ENCODE measurements at places on chromosomes 16 and 17.

GRCh38 chr17:18966831-18967624 lies 15.1 kb downstream of the SLC5A10 start:
- DNase-seq = no peak

GRCh38 chr16:29023279-29024277 lies 38.7 kb downstream of the LAT start:
- DNase-seq = no peak

DNA sequence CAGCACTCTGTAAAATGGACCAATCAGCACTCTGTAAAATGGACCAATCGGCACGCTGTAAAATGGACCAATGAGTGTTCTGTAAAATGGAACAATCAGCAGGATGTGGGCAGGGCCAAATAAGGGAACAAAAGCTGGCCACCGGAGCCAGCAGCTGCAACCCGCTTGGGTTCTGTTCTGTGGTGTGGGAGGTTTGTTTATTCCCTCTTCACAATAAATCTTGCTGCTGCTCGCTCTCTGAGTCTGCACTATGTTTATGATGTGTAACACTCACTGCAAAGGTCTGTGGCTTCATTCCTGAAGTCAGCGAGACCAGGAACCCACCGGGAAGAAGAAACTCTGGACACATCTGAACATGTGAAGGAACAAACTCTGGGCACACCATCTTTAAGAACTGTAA lies 20.5 kb downstream of the TMEM100 start:
- no peak for DNase-seq

- no peak for DNase-seq
These were observed 1.7 kb upstream of the NPIPB7 start for GRCh38 chr16:28473714-28474265.

- DNase-seq = no peak
These were observed 22.2 kb downstream of the CLTC start for GRCh38 chr17:59641799-59642484.

DNA sequence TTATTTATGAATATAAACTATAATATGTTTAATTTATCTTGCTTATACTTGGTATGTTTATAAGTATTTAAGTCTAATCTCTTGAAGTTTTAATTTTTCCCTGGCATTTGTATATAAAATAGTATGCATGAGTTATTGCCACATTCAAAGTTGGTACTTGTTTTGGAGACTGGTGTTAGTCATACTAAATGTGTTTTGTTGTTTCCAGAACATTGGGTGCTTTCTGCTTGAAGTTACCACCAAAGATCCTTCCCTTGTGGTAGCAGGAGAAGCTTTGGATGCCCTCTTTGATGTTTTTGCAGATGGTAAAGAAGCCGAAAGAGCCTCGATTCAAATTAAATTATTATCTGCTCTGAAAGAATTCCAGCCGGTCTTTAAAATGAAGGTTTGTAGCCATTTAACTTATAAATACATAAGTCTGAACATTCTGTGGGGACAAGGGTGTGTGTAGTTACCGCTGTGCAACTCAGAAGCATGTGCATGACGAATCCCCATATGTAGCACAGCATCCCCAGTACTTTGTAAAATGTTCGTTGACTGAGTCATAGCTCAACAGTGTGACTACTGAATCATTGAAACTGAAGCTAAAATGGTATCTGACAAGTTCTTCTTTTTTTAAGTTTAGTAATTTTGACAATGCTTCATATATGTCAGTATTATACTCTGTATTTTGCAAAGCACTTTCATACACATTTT lies 36.4 kb downstream of the HEATR3 start:
- DNase-seq = no peak

- no peak for DNase-seq
These were observed 485 bp downstream of the DNAJA3 start for GRCh38 chr16:4426021-4426684.

DNA sequence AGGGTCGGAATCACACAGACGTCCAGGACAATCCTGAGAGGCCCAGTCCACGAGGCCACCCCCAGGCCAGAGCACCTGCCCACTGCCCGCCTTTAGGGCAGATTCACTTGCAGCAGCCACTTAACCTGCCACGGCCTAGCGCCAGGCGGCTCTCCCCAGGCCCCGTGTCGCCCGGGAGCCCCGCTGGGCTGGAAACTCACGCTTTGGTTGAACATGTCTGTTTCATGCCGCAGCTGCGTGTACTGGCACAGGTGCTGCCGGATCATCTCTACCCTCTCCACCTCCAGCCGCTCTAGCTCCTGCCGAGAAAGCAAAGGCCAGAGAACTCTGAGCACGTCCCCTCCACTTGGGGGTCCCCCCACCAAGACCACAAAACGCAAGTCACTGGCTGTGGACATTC lies 12.7 kb upstream of the RCVRN start:
- no peak for DNase-seq

DNA sequence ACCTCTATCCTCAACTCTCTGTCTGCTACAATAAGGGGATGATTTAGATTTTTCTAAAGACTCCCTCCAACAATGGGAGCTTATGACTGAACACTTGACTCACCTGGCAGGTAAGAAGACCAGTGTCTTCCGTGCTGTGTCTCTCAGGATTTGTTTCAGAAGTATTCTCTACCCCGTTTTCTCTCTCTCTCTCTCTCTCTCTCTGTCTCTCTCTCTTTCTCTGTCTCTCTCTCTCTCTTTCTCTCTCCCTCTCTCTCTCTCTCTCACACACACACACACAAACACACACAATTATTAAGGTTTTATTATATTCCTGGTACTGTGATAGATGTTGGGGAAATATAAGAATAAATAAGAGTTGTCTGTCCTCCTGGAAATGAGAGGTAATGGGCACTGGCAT lies 263.9 kb downstream of the TOX3 start:
- DNase-seq = no peak

DNA sequence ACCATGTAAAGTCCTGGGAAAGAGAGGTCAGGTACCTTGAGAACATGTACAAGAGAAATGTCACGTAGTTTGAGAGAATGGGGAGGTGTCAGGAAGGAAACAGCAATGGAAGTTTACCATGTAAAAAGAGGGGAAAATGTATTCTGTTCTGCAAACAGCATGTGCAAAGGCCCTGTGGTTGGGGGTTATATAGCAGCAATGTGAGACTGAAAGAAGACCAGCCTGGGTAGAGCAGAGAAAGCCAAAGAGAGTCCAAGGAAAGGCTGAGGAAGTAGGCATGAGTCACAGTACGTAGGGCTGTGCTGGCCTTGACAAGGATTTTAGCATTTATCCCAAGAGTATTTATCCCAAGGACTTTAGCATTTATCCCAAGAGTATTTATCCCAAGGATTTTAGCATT lies 141.3 kb upstream of the CACNG3 start:
- DNase-seq = no peak

- no peak for DNase-seq
These were observed 34.9 kb upstream of the ZNF469 start for GRCh38 chr16:88347656-88348376.

DNA sequence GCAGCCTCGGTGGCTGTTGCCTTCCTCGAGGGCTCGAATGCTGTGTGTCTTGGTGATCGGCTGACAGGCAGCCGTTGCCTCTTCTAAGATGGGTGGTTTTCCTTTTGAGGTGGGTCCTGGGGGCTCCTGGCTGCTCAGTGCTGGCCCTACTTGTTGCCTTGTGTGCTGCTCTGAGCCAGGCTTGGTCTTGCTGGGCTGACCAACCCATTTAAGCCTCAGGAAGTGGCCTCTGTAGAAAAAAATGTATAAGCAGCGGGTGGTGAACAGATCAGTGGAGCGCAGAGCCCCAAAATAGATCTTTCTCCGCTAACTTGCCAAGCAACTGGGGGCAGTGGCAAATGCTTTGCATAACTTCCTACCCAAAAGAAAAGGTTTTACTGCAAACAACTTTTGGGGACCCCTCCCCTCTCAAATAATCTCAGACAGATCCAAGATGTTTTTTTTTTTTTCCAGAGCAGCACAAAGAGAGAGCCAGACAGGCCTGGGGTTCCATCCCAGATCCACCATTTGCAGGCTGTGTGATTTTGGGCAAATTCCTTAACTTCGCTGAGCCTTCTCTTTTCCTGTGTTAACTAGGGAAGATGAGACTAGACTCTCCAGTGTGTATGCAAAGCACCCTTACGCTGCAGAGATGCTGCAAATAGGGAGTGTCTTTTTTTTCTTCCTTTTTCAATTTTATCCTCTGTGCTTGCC lies 42.5 kb downstream of the PLCG2 start:
- DNase-seq = no peak
